ENCODE measurements at places on chromosomes 1 and 21.

- DNase-seq = no peak
Measured at GRCh38 chr21:42443181-42443785, 39.6 kb downstream of the UBASH3A start.

- no peak for DNase-seq
Measured at GRCh38 chr1:184803180-184803492, 48.5 kb upstream of the EDEM3 start.

DNA sequence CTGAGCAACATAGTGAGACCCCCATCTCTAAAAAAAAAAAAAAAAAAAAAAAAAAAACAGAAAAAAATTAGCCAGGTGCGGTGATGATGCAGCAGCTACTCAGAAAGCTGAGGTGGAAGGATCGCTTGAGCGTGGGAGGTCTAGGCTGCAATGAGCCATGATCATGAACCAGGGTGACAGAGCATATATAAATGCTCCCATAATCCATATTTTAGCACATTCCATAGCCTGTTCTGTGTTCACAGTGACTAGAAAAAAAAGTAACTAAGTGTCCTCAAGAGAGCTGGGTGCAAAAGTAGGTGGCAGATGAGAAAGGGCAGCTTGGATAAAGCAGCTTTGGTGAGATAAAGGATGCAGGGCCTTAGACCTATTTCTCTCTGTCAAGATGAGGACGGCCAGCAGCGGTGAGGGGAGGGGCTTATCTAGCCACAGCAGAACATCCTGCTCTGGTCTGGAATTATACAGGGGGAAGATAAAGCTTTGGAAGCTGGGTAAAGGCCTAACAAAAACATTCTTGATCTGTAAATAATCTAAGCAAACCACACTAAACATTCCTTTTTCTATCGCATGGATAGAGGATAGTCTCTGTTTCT, 205.3 kb downstream of the DAB1 start:
- no peak for DNase-seq

- DNase-seq = no peak
Measured at GRCh38 chr1:190754666-190755065, 277.0 kb upstream of the BRINP3 start.

GRCh38 chr1:8284127-8284526, 33.8 kb upstream of the SLC45A1 start:
- DNase-seq = no peak

- DNase-seq = no peak
Measured at GRCh38 chr1:112058815-112059450, 69.5 kb upstream of the KCND3 start.

- no peak for DNase-seq
Measured at GRCh38 chr1:39852876-39853275, 30.4 kb downstream of the TRIT1 start.

- DNase-seq = no peak
Measured at GRCh38 chr1:67947114-67947513, 103.3 kb downstream of the DIRAS3 start.

- DNase-seq = no peak
Measured at GRCh38 chr1:177014325-177014724, 150.2 kb downstream of the ASTN1 start.

DNA sequence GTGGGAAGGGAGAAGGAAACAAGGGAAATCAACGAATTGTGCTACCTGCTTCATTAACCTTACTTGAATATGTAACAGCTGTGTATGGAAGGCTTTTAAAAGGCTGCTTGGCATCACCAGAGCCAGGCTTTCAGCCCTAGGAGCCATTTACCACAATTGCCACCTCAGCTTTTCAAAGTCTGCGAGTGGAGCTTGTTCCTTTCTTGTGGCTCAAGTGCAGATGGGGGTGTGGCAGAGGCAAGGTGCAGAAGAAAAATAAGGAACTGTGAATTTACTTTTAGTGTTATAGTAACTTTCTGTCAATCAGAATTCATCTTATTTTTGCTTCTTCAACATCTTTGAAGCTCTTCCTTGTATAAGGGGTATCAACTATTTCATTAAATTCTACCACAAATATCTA, 17.6 kb downstream of the CLCA2 start:
- DNase-seq = no peak

DNA sequence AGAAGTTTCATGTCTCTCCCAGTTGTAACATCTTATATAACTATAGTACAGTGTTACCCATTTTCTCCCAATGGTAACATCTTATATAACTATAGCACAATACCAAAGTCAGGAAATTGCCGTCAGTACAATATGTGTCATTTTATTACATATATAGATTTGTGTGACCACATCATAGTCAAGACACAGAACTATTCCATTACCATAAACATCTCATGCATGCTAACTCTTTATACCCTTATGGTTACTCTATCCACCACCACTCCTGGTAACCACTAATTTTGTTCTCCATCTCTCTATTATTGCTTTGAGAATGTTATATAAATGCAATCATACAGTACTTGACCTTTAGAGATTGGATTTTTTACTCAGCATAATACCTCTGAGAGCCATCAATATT, 120.7 kb downstream of the BACH1 start:
- DNase-seq = no peak

Data from stimulated activated CD4-positive, alpha-beta T cell treated with anti-CD3 and anti-CD28 coated beads, TNF-alpha, amount 100 ng/mL, for 1 hour (primary cell).